ENCODE measurements at places on chromosomes 11 and 22. TPM values are rescaled to one million over a fixed set of nuclear protein-coding genes. Genes with fewer than 3 reads are reported as not detected.

SLC16A8 gene
- not detected for polyA plus RNA-seq

CDKN1C gene
- polyA plus RNA-seq: 0.24 TPM

ANO5 gene
- 0.07 TPM for polyA plus RNA-seq

HSCB gene
- polyA plus RNA-seq: 35.8 TPM

SLC22A9 gene
- not detected for polyA plus RNA-seq

SYT12 gene
- not detected for polyA plus RNA-seq

ANGPTL5 gene
- not detected for polyA plus RNA-seq

SOX6 gene
- not detected for polyA plus RNA-seq

GPR83 gene
- polyA plus RNA-seq: not detected

SLC39A13 gene
- polyA plus RNA-seq: 27.7 TPM

SULT4A1 gene
- polyA plus RNA-seq: not detected

OR51B2 gene
- polyA plus RNA-seq: not detected

RPS19BP1 gene
- 239 TPM for polyA plus RNA-seq

AIFM3 gene
- 1.4 TPM for polyA plus RNA-seq

MAPK11 gene
- 0.12 TPM for polyA plus RNA-seq

PTPN5 gene
- polyA plus RNA-seq: not detected

TUBA8 gene
- not detected for polyA plus RNA-seq

MTNR1B gene
- not detected for polyA plus RNA-seq

VPREB1 gene
- polyA plus RNA-seq: not detected

All from immature natural killer cell (primary cell).